Activated CD4-positive, CD25-positive, alpha-beta regulatory T cell treated with anti-CD3 and anti-CD28 coated beads, Interleukin-2, amount 50 U/mL, for 24 hours (primary cell): ENCODE measurements at places on chromosomes 5 and 9.

DNA sequence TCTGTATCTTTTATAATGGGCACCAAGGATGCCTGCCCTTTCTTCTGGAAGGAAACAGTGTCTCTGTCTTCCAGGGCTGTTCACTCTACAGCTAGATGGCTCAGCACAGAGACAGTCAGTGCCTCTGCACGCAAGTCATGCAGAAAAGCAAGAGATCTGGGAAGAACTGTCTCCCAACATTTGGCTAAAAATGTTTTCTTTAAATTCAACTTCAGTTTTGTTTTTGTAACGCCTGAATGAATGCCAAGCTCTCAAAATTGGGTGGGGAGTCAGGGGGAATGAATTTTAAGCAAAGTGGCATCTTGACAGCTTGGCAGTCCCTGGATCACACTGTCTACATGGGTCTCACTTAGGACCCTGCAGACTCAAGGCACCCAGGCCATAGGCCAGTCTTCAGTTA is 12.6 kb downstream of the OLFML2A start:
- no peak for ATAC-seq

DNA sequence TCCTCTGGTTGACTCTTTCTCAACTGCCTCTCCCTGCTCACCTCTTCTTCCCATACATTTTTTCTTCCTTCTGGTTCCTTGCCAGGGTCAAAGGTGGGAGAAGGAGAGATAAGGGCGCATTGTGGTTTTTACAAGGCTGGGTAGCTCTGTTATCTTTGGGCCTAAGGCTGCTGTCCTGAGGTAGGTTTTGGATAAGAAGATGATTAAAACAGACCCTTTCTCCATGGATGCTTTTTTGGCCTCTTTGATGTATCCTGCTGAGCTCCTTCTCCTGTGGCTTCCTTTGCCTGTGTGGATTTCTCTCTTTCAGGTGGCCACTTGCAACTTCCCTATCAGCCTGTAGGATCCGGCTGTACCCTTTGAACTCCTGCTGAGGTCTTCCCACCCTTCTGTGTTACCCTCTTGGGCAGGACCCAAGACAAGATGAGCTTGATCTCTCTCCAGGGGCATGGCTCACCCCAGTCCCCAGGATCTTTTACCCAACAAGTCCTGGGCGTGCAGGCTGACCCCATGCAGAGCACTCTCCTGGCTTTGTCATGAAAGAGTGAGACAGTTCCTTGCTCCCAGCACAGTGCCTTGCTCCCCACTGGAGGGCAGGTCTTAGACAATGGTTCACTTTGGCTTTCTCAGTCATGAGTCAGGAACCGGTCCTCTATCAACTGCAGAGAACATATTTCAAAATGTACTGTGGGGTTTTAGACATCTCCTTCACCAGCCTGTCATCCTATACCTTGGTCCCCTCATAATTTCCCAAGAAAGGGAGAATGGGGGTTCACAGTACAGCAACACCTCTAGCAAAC is 197.9 kb downstream of the TLE4 start:
- no peak for ATAC-seq

DNA sequence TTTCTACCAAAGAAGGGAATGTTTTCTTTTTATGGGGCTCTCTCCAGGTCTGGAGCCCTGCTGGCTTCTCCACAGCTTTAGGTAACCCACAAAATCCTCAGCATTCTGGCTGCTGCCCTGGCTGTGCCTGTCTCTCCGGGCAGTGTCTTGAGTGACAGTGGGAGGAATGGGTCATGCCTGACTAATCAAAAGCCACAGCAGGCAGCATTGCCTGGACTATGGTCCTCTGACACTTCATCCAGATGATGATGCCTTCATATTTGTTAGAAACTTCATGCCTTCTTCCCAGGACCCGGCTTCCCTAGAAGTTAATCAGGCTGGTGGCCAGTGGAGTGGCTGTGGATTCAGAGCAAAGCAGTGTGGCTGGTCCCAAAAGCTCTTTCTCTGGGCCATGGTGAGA is 32.2 kb upstream of the TGFBI start:
- no peak for ATAC-seq

- ATAC-seq = no peak
Measured at GRCh38 chr5:119527351-119527750, 75.1 kb downstream of the HSD17B4 start.

DNA sequence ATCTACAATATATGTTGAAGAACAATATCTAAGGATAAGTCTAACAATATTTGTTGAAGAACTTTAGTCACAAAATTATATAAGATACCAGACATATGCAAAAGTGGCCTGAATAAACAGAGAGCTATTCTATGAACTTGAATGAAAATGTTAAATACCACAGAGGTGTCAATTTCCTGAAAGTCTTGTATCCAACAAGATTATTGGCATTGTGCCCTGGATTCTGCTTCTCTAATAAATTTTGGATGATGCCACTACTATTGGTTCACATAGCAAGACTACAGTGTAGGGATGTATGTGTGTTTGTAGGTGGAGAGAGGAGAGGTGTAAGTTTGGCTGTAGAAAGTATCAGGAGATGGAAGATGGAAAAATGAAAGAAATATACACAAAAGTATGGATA is 731.8 kb upstream of the RGMB start:
- no peak for ATAC-seq

GRCh38 chr5:2619216-2619615 is 132.3 kb downstream of the IRX2 start:
- no peak for ATAC-seq

DNA sequence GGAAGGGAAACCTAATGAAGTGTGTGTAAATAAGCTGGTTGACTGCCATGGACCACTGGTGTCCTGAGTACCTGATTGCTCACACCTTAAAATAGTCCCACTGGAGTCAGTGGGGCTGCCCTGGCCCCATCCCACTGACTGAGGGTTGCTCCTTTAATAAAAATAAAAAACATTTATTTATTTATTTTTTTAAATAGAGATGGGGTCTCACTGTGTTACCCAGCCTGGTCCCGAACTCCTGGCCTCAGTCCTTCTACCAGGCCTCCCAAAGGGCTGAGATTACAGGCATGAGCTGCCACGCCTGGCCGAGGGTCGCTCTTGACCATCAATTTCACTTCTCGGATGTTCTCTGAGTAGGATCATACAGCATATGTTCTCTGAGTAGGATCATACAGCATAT is 394.2 kb upstream of the IRX2 start:
- no peak for ATAC-seq

DNA sequence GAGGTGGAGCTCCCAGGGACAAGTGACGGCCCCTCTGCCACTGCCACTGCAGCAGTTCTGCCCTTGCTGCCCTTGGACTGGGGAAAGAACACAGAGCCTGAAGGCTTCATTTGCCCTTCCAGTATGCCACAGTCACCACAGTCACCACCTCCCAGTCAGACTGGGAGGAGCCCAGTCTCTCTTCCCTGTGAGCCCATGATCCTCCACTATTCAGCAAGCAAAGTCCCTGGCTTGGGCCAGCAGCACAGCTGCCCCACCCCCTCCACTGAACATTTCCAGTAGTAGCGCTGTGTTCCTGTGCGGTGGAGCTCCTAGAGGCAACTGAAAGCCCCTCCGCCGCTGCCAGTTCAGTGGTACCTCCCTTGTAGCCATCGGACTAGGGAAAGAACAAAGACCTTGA is 329.4 kb downstream of the MAN2A1 start:
- no peak for ATAC-seq

DNA sequence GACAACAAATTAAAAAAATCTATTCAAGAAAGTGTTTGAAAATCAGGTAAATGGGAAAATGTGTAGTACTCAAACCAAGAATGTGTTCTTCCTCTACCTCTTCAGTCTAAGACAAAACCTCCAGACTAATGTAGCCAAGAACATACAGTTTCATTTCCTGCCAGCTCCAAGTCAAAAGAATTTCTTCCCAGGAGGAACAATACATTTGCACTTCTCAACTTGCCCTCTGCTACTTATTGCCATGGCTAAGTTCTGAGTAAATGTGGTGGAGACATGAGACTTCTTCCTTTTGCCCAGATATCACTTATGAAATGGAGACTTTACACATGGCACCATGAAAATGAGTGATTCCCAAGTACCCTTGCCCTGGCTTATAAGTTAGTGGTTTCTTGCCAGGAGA is 2112.2 kb upstream of the C9orf72 start:
- ATAC-seq = no peak

DNA sequence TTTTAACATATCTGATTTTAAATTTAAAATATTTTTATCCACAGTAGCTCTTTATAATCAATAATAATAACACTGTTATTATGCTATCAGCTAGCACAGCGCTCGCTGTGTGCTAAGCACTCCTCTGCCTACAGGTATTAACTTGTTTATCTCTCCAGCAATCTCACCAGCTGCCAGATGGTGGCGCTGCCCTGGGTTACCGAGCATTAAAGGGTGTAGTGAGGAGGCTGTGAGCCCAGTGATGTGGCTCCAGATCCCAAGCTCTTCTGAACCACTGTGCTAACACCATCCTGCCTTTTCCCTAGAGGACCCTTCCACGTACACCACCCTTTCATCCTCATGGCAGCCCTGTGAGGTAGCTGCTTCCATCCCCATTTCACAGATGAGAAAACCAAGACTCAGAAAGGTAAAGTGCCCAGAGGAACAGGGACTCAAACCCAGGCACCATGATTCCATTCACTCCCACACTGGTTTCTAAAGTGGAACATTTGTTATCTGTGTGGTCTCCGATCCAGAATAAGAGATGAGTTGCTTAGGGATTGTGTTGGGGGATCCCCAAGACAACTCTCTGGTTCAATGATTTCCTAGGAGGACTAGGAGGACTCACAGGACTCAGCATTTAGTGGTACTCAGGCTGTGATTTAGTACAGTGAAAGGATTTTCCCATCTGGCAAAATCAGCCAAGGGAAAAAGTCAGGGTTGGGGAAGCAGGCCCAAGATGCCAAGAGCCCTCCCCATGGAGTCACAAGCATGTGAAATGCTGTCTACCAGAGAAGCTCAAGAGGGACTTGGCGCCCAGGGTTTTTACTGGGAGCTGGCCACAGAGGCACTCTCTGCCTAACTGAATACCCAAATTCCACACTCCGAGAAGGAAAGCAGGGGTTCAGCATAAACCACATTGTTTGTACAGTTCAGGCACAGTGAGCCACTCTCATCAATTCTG is 7.0 kb downstream of the IGFBPL1 start:
- no peak for ATAC-seq

DNA sequence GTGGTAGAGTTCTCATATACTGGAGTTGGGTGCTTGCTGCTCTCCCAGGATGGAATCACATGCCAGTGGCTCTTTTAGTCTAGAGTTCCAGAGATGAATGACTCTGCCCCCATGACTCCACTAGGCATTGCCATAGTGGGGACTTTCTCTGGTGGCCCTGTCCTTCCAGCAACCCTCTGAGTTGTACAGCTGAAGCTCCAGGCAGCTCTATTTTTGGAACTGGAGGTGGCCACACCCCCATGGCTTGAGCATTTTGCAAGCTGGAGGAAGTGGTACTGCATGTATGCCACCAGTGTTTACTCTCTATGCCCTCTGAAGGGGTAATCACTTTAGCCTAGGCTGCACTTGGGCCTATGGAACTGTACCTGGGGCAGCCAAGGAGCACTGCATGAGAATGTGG is 112.6 kb downstream of the RANBP17 start:
- ATAC-seq = no peak

DNA sequence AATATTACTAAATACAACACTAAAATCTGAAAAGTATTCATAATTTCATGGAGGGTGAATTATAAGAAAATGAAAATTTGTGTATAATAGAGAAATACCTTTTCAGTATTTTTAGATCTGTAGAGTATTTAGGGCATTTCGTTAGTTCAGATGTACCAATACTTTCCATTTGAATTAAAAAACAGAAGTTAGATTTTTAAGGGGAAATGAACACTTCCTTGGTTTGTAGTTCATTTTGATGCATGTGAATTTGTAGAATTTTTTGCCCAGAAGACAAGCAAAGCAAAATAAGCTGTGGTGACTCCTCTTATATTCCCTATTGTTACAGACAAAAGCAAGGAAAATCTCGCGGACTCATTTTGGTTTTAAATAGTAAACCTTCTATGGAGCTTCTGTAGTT is 209.0 kb upstream of the RPS23 start:
- no peak for ATAC-seq

DNA sequence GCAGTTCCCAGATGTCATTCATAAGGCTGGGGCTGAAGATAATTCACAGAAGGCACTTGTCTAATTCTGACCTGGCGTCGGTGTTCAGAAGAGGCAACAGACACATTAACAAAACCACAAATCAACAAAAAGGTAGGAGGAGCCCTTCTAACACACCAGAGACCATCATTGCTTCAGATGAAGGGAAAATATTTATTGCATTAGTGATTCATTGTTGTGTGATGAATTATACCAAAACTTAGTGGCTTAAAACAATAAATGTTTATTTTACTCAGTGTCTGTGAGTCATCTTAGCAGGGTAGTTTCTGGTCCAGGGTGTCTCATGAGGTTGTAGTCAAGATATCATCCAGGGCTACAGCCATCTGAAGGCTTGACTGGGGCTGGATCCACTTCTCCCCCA is 91.3 kb upstream of the KIF2A start:
- ATAC-seq = peak; percentile 88

DNA sequence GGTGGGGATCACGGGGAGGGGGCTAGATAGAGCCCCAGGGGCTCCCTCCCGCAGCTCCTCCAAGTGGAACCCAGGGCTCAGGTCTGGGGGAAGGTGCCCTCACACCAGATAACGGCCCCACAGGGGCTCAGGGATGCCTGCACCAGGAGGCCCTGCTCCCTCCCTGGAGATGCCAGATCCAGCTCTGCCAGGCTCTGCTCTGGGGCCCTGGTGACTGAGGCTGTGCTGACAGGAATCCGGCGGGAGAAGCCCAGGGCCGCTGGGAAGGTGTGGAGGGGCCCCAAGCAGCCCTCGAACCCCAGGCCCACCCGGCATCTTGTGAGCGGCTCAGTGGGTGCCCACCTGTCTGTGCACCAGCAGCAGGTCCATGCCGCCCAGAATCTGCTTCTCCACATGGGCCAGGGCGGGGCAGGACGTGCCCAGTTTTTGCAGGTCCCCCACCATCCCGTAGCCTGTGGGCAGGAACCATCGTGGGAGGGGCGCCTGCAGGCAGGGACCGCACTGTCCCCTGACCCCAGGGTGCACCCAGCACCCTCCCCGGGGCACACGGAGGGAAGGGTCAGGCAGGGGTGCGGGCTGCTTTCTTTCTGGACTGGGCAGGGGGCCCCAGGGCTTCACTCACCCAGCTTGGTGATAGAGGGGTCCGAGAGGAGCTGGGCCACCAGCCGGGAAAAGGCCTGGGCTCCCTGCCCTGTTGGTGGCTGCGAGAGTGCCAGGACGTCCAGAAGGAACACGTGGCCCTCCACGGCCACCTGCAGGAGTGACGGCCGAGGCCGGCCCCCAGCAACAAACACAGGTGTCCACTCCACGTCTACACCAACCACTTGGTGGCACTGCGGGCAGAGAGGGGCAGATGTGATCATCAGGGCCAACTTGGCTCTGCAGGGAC is 48.9 kb upstream of the NRARP start:
- ATAC-seq = no peak

DNA sequence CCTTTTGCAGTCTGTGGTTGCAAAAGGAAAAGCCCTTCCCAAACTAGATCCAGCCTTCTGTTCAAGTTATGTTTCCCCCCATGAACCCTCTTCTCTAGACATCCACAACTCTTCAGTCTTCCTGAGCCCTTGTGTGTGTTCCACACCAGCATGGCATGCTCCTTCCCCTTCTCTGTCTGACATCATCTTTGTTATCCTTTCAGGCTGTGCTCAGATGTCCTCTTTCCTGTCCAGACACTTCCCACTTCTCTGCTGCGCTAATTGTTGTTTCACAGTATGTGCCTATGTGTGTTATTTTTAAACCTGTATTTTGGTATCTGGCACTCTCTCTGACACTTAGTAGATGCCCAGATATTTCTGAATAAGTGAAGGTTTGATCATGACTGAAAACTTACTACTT is 38.2 kb downstream of the FOCAD start:
- no peak for ATAC-seq
